ENCODE measurements at places on chromosomes 3 and 15.

- no peak for DNase-seq
Observed at GRCh38 chr3:29267226-29267625, 13.6 kb upstream of the RBMS3 start.

DNA sequence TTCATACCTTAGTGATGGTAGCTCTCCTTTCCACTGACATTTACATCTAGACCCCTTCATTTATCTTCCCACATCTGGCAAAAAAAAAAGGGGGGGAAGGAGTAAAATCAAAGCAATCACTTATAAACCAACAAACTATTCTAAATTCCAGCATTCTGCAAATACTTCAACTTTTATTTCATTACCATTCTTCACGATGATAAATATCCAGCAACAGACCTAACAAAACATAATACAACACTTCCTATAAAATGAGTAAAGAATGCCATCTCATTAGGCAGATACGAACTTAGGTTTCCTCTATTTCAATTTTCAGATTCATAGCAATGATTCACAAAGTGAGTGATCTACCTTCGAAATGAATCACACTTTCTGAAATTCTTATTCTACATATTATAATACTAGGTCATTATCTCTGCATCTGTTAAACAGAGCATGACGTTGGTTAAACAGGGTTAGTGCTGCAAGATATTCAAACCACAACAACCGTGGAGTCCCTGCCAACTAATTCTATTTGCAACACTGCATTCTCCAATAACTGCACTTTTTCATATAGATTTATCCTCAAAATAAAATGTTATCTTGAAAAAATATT, at the start of gene LRRFIP2:
LRRFIP2 (minus strand) TSS at position 51 of the 595 bp plus-strand sequence. CDS start 25,599 bp downstream, outside the sequence.
- no peak for DNase-seq

GRCh38 chr15:87575896-87576473, 680.6 kb downstream of the NTRK3 start:
- DNase-seq: no peak

GRCh38 chr3:53726643-53727042, 119.6 kb downstream of the CHDH start:
- no peak for DNase-seq

DNA sequence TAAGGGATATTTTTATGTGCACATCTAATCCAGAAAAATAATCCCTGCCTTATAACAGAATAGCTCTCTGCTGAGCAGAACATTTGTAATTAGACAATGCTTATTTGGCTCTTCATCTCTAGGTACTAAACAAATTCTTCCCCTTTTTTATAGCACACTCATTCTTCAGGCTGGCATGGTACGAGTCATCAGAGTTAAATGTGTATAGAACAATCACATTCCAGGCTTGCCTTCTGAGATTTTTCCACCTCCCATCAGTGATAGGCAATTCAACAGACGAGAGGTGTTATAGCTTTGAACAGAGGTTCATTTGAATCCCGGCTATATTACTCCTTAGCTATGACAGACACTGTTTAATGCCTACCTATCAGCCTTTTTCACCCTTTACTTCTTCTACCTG, 21.4 kb upstream of the SPPL2A start:
- no peak for DNase-seq

DNA sequence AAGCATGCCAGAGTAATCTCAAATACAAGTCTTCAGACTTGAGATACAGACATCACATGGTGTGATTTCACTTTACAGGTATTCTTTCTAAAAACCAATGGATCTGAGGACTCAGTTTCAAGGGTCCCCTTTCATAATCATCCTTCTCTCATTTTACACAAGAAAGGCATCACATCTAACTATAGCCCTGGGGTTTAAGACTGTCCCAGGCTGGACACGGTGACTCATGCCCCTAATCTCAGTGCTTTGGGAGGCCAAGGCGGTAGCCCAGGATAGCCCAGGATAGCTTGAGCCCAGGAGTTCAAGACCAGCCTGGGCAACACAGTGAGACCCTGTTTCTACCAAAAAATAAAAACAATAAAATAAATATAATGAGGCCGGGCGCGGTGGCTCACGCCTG, 36.4 kb downstream of the UBP1 start:
- no peak for DNase-seq

- no peak for DNase-seq
Observed at GRCh38 chr3:79255702-79256101, 512.1 kb downstream of the ROBO1 start.

GRCh38 chr15:77414789-77415442, 5.0 kb downstream of the PEAK1 start:
- DNase-seq: no peak

GRCh38 chr3:18075799-18076198, 333.4 kb upstream of the TBC1D5 start:
- no peak for DNase-seq

DNA sequence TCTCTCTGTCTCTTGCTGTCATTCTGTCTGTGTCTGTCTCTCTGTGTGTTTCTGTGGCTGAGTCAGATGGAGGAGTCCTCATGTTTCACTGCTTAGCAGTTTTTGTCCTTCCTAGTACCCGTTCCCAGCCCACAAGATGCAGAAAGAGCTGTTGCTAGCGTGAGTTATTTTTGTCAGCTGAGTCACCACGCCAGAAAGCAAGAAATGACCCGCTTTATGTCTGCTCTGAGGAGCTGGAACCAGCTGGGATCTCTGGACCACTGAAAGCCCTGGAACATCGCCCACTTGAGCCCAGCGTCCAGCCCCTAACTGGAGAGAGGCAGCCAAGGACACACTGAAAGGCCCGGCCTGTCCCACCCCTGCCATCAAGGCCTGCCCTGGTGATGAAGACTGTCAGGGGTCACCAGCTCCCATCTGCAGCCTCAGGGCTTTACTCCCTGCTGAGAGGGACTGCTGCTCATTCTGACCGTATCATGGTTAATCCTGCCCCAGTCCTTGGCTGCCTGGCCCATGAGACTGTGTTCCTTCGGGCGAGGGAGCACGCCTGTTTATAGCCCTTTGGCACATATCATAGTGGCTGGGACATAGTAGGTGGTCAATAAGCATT, 101.7 kb upstream of the TPM1 start:
- no peak for DNase-seq

GRCh38 chr3:189964623-189965332, 155.9 kb downstream of the P3H2 start:
- no peak for DNase-seq

All from activated T-helper 2 cell treated with anti-CD3 and anti-CD28 coated beads, Interferon-gamma antibody, Interleukin-2, Interleukin-4, amounts not matched to agents 10 μg/mL and 5 μg/mL and 100 μg/mL, durations not matched to agents 14 hours and 24 hours and 36 hours (primary cell).